ENCODE measurements at places on chromosomes 7 and 10.

GRCh38 chr7:150801242-150801945 is 825 bp downstream of the TMEM176A start:
- no peak for DNase-seq

DNA sequence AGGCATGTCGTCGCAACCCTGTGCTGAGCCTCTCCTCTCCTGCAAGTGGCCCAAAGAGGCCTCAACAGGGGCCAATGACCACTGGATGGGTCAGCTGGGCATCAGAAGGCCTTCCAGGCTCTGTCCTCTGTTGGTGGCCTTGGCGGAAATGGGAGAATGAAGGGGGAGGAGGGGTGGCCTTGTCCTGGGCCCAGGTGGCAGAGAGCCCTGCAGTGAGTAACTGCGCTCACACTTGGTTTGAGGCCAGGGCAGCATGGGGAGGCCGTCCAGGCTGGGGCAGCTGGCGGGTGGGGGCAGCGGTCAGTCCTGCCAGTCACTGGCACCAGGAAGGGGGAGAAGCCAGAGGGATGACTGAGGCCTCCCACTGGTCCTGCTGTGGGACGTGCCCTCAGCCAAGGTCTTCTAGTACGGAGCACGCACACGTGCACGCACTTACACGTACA is 59.8 kb downstream of the LHPP start:
- no peak for DNase-seq

GRCh38 chr10:48895803-48896195 is 43.8 kb downstream of the LRRC18 start:
- no peak for DNase-seq

DNA sequence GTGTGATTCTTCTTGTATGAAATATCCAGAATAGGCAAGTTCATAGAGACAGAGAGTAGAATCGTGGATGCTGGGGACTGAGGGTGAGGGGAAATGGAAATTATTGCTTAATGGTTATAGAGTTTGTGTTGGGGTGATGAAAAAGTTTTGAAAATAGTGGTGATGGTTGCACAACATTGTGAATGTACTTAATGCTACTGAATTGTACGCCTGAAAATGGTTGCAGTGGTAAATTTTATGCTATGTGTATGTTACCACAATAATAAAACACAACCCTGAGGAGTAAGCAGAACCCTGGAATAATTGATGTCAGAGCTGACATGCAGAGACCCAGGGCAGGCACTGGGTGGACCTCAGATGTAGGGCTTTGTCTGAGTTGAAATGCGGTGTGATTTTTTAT is 57.6 kb downstream of the TACR2 start:
- no peak for DNase-seq

GRCh38 chr7:11833431-11833830 is 1.4 kb upstream of the THSD7A start:
- no peak for DNase-seq

- no peak for DNase-seq
These were observed 951.5 kb upstream of the C7orf33 start for GRCh38 chr7:147639037-147639436.

DNA sequence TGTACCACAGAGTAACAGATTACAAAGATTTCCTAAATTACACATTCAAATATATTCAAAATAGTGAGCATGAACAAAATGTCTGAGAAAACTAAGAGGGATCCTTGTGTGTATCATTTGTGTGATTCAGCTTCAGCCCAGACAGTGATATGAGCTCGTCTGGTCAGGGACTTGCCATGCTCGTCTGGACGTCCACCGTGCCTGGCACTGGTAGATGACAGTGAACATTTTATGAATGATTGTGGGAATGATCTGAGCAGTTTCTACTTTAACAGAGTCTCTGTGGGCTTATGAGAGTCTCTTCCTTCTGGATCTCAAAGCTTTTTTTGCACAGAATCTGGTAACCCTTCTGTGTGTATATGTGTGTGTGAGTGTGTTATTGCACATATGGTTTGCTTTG is 34.2 kb upstream of the ANKRD2 start:
- no peak for DNase-seq

- peak; percentile 45 for DNase-seq
These were observed 134.3 kb downstream of the PRKCQ start for GRCh38 chr10:6445671-6446316.

- DNase-seq: no peak
These were observed 25.6 kb downstream of the TMEM196 start for GRCh38 chr7:19747740-19748339.

DNA sequence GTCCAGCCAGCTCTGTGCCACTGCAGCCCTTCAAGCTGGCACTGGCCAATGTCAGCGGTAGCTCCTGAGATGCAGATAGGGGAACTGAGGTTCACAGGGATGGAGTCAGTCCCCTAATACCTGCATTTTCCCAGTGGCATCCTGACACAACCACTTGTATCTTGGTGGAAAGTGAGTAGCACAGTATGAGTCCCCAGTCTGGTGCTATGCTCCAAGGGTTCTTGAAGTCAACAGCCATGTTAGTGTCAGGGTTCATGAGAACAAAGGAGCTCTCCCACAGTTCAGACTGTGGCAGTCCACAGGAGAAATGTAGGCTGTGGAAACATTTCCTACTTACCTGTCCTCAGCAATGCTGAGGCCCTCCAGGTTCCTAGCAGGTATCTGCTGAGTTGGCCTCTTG is 115.5 kb downstream of the ZNF736 start:
- DNase-seq: no peak

GRCh38 chr10:60387531-60387930 is 2.1 kb downstream of the ANK3 start:
- DNase-seq: no peak

GRCh38 chr10:78502210-78502936 is 468.7 kb downstream of the RPS24 start:
- no peak for DNase-seq

- no peak for DNase-seq
These were observed 182.7 kb upstream of the PLXNA4 start for GRCh38 chr7:132758986-132759385.

DNA sequence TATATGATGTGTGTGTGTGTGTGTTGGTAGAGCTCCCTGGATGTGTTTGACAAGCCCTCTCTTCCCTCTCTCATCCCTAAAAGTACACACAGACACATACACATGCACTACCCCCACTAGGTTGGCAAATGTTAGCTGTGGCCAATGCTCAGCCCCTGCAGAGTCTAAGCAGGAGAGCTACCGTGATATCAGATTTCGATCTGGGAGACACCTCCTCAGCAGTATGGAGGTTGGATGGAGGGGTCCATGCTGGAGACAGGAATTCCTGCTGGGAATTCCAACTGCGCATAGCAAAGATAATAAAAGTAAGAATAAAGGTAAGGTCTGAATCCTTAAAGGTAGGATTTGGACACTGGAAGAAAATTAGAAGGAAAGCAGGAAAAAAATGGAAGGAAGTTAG is 85.7 kb downstream of the C10orf90 start:
- DNase-seq: no peak

DNA sequence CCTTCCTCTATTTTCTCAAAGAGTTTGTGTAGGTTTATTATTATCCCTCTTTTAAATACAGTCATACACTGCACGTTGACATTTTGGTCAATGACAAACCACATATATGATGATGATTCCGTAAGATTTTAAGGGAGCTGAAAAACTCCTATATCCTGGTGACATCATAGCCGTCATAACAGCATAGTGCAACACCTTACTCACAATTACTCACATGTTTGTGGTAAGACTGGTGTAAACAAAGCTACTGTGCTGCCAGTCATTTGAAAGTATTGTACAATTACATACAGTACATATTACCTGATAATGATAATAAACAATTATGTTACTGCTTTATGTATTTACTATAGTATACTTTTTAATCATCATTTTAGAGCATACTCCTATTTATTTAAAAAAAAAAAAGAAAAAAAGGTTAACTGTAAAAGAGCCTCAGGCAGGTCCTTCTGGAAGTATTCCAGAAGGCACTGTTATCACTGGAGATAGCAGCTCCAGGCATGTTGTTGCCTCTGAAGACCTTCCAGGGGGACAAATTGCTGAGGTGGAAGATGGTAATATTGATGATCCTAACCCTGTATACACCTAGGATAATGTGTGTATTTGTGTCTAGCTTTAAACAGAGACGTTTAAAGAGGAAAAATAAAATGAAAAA is 123.3 kb upstream of the CDK1 start:
- no peak for DNase-seq

- DNase-seq: no peak
These were observed 87.3 kb downstream of the CCSER2 start for GRCh38 chr10:84415539-84416244.

DNA sequence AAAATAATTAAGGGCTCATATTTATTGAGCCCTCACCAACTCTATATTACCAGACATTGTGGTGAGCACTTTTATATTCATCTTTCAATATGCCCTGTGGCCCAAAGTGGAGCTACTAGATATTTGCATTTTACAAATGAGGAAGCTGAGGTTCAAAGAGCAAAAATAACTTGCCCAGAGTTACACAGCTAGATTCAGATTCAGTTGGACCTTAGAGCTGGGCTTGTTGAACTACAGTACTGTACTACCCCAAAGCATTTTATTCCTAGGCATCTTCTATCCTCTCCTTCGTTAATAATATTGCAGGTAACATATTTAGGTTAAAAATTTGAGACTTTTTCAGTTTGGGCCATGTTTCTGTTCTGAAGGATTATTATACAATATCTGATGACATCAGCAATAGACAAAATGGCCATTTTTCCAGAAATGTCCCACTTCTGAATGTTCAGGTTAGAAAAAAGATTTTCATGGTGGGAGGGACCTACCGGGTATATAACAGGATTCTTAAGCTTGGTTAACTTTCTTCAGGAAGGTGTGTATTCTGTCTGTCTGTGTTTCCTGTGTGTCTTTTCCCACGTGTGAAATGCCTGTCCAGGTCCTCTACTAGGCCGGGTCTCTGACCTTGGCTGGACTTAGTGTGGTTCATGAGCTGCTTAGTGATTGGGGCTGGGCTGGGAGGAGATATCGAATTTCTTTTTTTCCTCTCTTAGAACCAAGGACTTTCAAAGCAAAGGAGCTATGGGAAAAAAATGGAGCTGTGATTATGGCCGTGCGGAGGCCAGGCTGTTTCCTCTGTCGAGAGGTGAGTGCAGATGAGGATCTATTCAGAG is 13.6 kb downstream of the PRXL2A start:
- no peak for DNase-seq

DNA sequence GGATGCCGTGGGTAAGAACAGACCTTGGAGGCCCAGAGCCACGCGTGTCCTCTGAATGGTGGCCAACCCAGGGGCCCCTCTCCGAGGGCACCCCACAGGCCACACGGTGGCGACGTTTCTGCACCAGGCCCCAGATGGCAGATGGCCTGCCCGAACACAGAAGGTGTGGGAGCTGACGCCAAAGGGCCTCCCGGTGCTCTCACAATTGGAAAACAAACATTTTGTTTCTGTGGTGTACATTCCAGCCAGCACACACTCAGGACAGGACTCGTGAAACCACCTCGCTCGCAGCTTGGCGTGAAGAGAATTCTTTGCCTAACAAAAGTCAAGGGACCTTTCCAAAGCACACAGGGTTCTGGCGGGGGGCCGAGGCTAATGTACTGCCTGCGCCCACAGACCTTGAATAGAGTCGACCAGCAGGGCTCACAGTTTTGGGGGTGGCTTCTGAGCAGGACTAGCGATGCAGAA is 112.1 kb downstream of the FAM53B start:
- DNase-seq: no peak

DNA sequence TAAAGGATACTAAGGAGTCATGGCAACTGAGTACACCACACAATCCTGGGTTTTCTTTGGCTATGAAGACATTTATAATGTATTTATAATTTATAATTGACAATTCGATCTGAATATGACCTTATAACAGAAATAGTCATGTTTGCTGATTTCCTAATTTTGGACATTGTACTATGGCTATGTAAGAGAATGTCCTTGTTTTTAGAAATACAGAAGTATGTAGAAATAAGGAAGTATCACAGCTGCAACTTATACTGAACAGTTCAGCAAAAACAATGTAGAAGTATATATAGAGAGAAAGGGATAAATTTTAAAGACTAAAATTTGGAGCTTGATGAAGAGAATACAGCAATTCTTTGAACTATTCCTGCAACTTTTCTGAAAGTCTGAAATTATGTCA is 32.6 kb downstream of the PRLHR start:
- no peak for DNase-seq

GRCh38 chr7:115779561-115779960 is 251.0 kb downstream of the TFEC start:
- DNase-seq: no peak

DNA sequence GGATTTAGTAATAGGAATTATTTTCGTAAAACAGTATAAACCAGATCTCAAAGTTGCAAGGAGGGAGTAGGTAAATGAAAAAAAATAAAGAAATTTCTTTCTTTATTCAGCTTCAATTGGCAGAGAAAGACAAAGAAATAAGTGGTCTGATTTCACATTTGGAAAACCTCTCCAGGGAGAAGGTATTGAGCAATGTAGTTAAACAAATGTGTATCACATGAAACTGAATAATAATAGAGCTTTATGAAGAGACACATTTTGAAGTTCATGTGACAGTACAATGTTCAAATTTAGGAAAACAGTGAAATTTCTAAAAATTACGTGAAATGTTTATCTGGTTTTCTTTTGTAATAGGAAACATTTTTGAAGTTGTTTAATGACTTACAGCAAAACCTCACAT is 63.0 kb downstream of the TAX1BP1 start:
- no peak for DNase-seq

DNA sequence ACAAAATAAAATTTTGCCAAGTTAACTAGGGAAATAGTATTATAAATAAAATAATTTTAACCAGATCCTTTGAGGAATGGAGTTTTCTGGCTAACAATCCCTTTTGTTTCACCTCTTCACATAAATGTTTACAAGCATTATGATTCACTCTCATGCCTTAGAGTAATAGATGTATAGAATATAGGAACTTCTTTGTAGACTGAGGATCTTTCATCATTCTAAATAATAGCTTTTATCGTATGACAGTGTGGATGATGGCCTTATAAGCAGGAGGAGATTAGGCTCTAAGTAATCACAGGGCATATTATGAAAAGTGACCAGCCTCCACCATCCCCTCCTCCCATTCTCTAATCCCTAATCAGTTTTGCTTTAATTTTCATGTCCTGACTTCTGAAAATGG is 13.5 kb downstream of the ING3 start:
- no peak for DNase-seq

DNA sequence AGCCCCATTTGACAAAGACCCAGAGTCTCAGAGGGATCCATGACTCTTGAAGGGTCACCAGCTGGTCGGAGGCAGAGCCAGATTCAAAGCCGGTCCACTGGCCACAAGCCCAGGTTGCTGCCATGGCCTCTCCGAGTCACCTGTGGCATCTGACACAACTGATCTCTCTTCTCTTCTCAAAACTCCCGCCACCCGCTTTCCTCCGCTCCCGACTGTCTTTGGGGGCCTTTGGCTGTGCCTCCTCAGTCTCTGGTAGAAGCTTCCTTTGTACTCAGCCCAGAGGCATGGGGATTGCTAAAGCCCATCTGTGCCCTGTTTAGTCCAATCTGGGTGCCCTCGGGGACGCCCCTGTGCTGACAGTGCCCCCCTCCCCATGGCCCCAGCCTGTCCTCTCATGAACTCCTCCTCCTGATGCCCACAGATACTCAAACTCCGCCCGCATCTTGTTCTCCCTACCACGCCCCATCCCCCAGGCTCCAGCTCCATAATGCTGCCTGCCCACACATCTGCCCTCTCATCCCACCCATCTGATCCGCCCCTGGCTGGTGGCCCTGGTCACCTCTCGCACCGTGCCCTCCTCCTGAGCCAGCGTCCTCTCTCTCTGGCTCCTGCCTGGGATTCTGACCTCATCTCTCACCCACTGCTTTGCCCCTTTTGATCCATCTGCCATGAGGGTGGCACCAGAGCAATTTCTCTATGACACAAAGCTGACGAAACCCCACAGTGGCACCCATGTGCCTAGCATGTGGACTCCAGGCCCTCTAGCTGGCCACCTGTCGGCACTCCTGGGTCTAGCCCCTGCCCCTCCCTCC is 150.6 kb downstream of the SLIT1 start:
- DNase-seq: no peak

GRCh38 chr10:94343151-94343550 is 19.6 kb downstream of the NOC3L start:
- no peak for DNase-seq

Measured in activated effector memory CD4-positive, alpha-beta T cell treated with Interleukin-2 at 50 U/mL for 16 hours (primary cell).